ENCODE measurements at places on chromosomes 1 and 21. TPM values are rescaled to one million over a fixed set of nuclear protein-coding genes. Genes with fewer than 3 reads are reported as not detected.

CD1B gene
- not detected for polyA plus RNA-seq

- no peak for DNase-seq
Measured at GRCh38 chr1:234398849-234399381, 25.7 kb downstream of the COA6 start.

GRCh38 chr1:89616844-89617627 is 15.9 kb upstream of the LRRC8C start:
- no peak for DNase-seq

- DNase-seq: no peak
Measured at GRCh38 chr1:226976276-226976977, 36.3 kb downstream of the COQ8A start.

GRCh38 chr1:48002142-48002541 is 5.0 kb upstream of the TRABD2B start:
- DNase-seq: no peak

DNA sequence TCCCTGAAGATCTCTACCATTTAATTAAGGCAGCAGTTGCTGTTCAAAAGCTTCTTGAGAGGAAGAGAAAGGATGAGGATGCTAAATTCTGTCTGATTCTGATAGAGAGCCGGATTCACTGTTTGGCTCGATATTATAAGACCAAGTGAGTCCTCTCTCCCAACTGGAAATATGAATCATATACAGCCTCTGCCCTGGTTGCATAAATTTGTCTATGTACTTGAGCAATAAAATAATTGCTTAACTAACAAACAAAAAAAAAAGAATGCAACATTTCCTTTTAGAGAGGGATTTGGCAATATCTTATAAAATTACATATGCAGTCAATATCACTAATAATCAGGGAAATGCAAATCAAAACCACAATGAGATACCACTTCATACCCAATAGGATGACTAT is 26.8 kb downstream of the ALDH9A1 start:
- no peak for DNase-seq

DNA sequence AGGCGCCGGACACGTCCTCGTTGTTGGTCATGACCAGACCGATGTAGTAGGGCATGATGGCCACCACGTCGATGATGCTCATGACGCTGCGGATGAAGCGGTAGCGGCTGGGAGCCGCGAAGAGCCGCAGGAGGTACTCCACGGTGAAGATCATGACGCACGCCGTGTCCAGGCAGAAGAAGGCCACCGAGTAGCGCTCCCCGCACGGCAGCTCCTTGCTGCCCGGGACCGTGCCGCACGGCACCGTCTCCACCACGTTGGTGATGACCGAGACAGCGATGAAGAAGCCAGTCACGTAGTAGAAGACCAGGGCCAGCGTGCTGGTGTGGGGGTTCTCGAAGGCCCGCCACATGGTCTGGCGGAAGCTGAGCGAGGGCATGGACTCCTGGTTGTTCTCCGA is 7.6 kb downstream of the KCND3 start:
- DNase-seq: no peak
